Vagina (tissue), 2 donors: ENCODE measurements at places on chromosomes 12 and 14.

GRCh38 chr12:5318874-5319273 lies 113.0 kb upstream of the NTF3 start:
- no peak overlapping the region for H3K4me3 ChIP-seq
- no peaks in the 10 kb centered on the region for H3K4me1 ChIP-seq
- no peaks in the 10 kb centered on the region for H3K36me3 ChIP-seq
- H3K27ac ChIP-seq: no peak overlapping the region

DNA sequence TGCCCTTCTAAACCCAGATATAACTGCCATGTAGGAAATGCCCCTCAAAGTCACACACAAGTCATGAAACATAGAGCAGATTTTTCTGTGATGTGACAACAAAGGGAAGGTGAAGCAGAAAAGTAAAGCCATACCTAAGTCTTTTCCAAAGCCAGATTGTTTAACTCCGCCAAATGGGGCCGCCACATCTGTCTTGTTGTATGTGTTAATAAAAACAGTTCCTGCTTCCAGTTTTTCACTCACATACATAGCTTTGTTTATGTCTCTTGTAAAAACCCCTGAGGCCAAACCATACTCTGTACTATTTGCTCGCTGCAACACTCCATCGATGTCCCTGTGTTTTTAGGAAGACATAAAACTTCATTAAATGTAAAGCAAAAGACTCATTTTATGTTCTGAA lies 40.3 kb downstream of the NOPCHAP1 start:
- no peak overlapping the region for H3K4me3 ChIP-seq
- no peaks in the 10 kb centered on the region for H3K27me3 ChIP-seq
- no peaks in the 10 kb centered on the region for H3K36me3 ChIP-seq
- H3K27ac ChIP-seq: peak overlapping the region; percentile 46
- DNase-seq: no peak
- peaks cover 8% of the 10 kb centered on the region for H3K4me1 ChIP-seq

DNA sequence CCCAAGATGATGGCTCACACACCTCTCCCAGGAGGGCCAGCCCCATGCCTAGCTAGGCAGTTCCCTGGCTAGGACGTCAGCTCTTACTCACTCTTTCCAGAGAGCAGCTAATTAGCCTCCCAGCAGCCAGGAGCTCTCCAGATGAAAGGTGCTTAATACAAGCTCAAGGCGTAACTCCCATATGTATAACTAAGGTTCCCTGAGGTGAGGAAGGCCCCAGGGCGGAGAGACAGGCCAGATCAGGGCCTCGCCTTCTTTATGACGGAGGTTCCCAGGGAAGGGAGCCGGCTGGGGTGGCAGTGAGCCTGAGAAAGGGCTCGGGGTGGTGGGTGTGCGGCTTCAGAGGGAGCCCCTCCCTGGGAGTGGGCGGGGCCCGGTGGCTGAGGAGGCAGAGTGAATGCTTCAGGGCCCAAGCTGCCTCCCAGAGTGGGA lies 26.4 kb upstream of the ZFP36L1 start:
- peaks cover 57% of the 10 kb centered on the region for H3K4me1 ChIP-seq
- no peaks in the 10 kb centered on the region for H3K36me3 ChIP-seq
- H3K27ac ChIP-seq: peak overlapping the region; percentile 95
- no peak overlapping the region for H3K4me3 ChIP-seq

DNA sequence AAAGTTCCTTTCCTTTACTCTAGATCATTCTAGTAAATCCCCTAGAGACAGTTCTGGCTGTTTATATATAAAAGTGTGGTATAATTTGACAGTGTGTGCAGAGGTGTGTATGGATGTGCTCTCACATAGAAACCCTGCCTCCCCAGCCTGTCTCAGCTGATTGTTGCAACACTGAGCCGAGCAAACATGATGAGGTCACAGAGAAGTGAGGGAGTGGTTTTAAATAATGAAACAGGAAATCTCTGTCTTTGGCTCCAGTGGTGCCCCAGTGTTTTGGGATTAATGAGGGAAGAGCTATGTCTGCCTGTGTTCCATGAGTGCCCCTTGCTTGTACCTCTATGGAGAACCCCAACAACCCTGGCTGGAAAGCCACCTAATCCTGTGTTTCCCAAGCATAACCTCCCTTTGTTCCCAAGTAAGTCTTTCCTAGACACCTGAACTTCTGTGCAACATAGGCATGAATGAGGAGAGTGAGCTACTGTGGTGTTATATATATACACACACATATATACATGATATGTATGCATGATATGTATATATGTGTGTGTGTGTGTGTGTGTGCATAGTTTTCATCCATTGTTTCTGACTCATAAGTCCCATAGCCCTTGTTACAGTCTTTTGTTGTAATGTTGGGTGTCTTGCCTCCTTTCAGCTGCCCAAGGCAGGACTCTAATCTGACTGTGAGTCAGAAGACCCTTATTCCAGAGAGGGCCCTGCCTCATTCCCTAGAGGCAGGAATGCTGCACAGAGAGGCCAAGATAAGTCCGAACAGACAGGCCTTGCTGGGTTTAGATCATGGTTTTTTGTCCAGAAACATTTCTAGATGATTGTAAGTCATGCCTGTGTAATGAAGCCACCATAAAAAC lies 18.0 kb downstream of the TRAF3 start:
- peaks cover 17% of the 10 kb centered on the region for H3K4me1 ChIP-seq
- no peaks in the 10 kb centered on the region for H3K27me3 ChIP-seq
- no peak overlapping the region for H3K4me3 ChIP-seq
- peak overlapping the region; percentile 18 for H3K27ac ChIP-seq

DNA sequence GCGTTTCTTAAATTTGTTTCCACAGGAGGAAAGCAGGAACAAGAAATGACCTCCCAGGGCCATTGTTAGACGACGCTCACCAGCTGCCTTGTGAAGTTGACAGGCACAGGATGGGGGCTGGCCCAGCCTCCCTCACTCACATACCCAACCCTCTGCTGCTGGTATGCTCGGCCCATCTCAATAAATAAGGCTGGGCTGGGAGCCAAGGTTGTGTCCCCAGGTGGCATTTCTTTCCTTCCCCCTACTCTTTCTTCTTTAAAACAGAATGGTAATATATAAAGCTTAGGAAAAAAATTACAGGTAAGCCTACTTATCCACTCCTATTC lies 93.0 kb downstream of the ACTN1 start:
- no peak overlapping the region for H3K27ac ChIP-seq
- H3K36me3 ChIP-seq: peaks cover 6% of the 10 kb centered on the region
- no peaks in the 10 kb centered on the region for H3K27me3 ChIP-seq
- no peak overlapping the region for H3K4me3 ChIP-seq

- H3K36me3 ChIP-seq: no peaks in the 10 kb centered on the region
- DNase-seq: no peak
- no peaks in the 10 kb centered on the region for H3K27me3 ChIP-seq
- peaks cover 24% of the 10 kb centered on the region for H3K4me1 ChIP-seq
- no peak overlapping the region for H3K4me3 ChIP-seq
These were observed 36.8 kb downstream of the ZFP36L1 start for GRCh38 chr14:68756000-68756481.

GRCh38 chr12:32030676-32031075 lies 71.5 kb downstream of the RESF1 start:
- no peak overlapping the region for H3K27ac ChIP-seq
- no peak for DNase-seq
- no peak overlapping the region for H3K4me3 ChIP-seq
- no peaks in the 10 kb centered on the region for H3K36me3 ChIP-seq
- no peaks in the 10 kb centered on the region for H3K4me1 ChIP-seq
- no peaks in the 10 kb centered on the region for H3K27me3 ChIP-seq

DNA sequence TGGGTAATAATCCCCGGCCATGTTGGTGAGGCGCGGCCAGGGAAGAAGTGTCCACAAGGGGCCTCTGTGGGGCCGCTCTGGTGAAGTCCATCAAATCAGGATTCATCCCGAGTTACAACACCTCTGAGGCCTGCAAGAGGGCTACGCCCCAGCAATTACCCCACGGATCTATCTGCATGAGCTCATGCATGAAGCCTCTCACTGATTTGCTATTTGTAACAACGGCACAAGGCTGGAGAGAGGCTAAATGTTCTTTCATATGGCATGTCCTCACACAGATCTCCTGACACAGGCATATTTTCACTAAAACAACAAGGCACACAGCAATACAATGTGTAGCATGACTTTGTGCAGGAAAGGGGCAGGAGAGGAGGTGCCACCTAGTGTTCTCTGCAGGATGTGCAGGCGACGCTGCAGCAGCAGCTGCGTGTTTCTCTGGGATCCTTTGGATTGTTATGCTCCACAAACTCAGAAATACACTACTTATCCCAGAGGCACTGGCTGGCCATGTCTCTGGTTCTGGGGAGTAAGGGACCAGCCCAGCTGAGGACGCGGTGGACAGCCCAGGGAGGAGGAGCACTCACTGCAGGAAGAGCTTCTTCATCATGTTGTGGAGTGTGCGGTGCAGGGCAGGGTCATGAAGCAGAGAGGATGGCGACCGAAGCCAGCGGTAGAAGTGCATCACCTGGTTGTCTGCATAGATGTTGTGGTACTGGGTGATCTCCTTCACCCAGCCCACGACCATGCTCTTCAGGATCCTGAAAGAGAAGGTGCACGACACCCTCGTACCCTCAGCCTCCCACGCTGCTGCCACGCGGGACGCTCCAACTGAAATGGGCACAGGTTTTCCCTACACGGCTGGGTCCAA lies 20.2 kb downstream of the P2RX2 start:
- H3K4me3 ChIP-seq: no peak overlapping the region
- H3K36me3 ChIP-seq: no peaks in the 10 kb centered on the region
- no peaks in the 10 kb centered on the region for H3K4me1 ChIP-seq
- H3K27me3 ChIP-seq: no peaks in the 10 kb centered on the region

DNA sequence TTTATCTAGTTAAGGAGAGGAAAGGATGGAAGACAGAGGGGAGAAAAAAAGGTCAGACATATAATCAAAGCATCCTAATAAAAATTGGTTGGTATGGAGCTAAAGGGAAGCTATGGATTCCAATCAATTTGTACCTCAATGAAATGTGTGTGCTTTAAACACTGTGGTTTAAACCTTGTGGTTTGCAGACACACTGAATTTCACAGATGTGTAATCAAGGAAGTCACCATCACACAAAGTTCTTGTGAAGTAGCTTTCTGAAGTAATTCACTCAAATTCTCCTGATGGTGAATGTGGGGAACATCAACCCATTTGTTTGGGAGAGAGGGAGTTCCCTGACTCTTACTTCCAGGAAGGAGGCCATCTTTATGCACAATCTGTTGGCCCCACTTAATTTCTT lies 243.3 kb upstream of the KRR1 start:
- no peaks in the 10 kb centered on the region for H3K27me3 ChIP-seq
- no peak for DNase-seq
- H3K4me1 ChIP-seq: no peaks in the 10 kb centered on the region
- H3K36me3 ChIP-seq: no peaks in the 10 kb centered on the region
- no peak overlapping the region for H3K4me3 ChIP-seq

DNA sequence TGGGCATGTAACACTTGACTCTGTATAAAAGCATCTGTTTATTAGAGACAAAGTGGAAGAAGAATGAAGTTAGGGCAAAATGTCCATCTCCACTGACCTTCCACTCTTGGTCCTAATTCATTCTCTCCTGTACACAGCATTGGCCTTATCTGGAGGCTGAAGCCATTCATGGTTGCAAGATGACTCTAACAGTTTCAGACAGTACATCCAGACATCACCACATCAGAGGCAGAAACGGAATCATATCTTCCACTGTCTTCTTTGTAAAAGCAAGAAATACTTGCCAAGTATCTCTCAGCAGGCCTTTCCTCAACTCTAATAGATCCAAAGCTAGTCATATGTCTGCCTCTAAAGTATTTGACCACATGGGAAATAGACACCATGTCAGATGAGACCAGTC lies 41.1 kb downstream of the PTHLH start:
- no peak overlapping the region for H3K4me3 ChIP-seq
- DNase-seq: no peak
- H3K27ac ChIP-seq: no peak overlapping the region
- no peaks in the 10 kb centered on the region for H3K36me3 ChIP-seq

GRCh38 chr14:71245659-71246361 lies 338.6 kb downstream of the PCNX1 start:
- H3K4me3 ChIP-seq: no peak overlapping the region
- H3K27me3 ChIP-seq: no peaks in the 10 kb centered on the region
- no peak overlapping the region for H3K27ac ChIP-seq
- no peak for DNase-seq

- no peak for DNase-seq
- H3K4me3 ChIP-seq: peak overlapping the region; percentile 54
These were observed 418 bp downstream of the AMN1 start for GRCh38 chr12:31728289-31728916.

GRCh38 chr14:69043596-69044260 lies 64.6 kb upstream of the ACTN1 start:
- H3K4me3 ChIP-seq: no peak overlapping the region
- H3K4me1 ChIP-seq: peaks cover 69% of the 10 kb centered on the region
- peak overlapping the region; percentile 90 for H3K27ac ChIP-seq
- H3K36me3 ChIP-seq: no peaks in the 10 kb centered on the region

DNA sequence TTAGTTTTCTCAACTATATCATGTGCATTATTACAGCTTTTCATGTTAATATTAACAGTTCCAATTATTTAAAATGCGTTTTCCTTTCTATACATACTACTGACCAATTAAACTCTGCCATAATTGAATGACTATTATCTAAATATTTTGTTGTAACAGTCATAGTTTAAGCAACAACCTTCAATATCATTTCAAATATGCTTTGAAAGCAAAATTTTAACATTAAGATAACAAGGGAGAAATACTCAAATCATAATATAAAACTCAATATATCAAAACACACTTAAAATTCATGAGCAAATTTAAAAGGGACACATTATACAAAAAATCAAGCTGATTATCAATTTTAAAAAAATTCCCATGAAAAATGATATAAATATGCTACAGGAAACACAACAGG lies 40.5 kb downstream of the COCH start:
- H3K4me3 ChIP-seq: no peak overlapping the region
- H3K4me1 ChIP-seq: peaks cover 6% of the 10 kb centered on the region
- H3K27ac ChIP-seq: no peak overlapping the region
- H3K36me3 ChIP-seq: no peaks in the 10 kb centered on the region
- DNase-seq: no peak
- H3K27me3 ChIP-seq: no peaks in the 10 kb centered on the region

GRCh38 chr14:86543521-86543920 lies 1013.6 kb downstream of the FLRT2 start:
- H3K36me3 ChIP-seq: no peaks in the 10 kb centered on the region
- no peaks in the 10 kb centered on the region for H3K4me1 ChIP-seq
- no peak for DNase-seq

DNA sequence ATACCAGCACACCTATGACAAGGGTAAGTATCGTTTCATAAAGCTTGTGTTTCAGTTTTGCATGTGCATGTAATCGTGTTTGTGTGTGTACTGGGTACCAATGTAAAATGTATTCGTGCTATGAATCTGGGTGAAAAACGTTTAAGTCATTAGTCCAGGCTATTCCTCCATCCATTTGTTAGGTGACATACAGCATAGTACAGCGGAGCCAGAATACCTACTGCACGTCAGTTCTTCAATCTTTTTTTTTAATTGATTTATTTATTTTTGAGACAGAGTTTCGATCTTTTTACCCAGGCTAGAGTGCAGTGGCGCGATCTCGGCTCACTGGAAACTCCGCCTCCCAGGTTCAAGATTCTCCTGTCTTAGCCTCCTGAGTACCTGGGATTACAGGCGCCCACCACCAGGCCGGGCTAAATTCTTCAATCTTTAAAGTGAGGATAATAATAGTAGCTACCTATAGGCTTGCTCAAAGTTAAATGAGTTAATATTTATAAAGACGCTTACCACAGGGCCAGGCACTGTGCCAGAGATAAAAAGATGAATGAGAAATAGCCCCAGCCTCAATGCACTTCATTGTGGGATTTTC lies 661 bp upstream of the RPS26 start:
- no peaks in the 10 kb centered on the region for H3K27me3 ChIP-seq
- peak overlapping the region; percentile 76 for H3K4me3 ChIP-seq
- peak overlapping the region; percentile 71 for H3K27ac ChIP-seq
- H3K36me3 ChIP-seq: peaks cover 21% of the 10 kb centered on the region
